ENCODE measurements at places on chromosomes 5 and 9. TPM values are rescaled to one million over a fixed set of nuclear protein-coding genes. Genes with fewer than 3 reads are reported as not detected.

Gene GRAMD2B
- total RNA-seq: 20.9 TPM

DNA sequence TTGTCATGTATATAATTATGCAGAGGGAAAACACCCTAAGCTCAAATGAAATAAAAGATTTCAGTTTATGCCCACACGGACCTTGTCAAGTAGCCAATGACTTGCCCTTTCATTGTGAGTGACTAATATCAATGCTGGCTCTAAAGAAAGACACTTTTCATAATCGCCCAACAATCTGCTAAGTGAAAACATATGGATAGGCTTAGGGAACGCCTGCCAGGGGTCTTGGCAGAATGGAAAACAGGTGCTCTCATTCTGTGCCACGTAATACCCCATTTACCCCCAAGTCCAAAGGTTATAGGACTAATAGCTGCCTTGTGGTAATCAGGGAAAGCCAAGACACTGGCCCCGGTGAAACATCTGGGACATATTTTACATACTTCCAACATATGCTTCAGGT, 157.7 kb downstream of the SLF1 start:
- no peak for DNase-seq

- no peak for DNase-seq
These were observed 45.7 kb downstream of the MUSK start for GRCh38 chr9:110714314-110714713.

Gene PCDHAC2
- total RNA-seq: 0.32 TPM

- no peak for DNase-seq
These were observed 5.1 kb upstream of the RALGDS start for GRCh38 chr9:133125941-133126696.

Gene CNOT6
- 22.6 TPM for total RNA-seq

Gene TMEM215
- total RNA-seq: not detected

GRCh38 chr5:124537107-124537506, 209.3 kb downstream of the ZNF608 start:
- DNase-seq: no peak

GRCh38 chr9:100662122-100662521, 84.2 kb downstream of the CAVIN4 start:
- DNase-seq: no peak

Gene GZMA
- total RNA-seq: 1.6 TPM

GRCh38 chr5:146213210-146213826, 9.9 kb downstream of the RBM27 start:
- DNase-seq: no peak

Gene MSX2
- 1.1 TPM for total RNA-seq

GRCh38 chr5:100600298-100600994, 65.3 kb downstream of the FAM174A start:
- DNase-seq: no peak

DNA sequence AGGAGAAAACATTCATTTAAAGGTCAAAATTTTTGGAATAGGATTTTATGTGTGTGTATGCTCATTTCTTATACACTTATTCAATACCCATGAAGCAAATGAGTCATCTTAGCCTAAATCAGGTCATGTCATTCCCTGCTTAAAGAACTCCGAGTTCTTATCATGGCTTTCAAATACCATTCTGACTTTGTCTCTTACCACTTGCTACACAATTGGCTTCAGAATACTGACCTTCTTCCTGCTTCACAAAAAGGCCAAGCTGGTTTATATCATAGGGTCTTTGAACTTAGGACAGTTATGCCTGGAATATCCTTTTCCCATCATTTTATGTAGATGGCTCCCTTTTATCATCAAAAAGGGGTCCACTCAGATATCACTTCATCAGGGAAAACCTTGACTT, 652.2 kb upstream of the WWC1 start:
- DNase-seq: no peak

GRCh38 chr9:698276-698675, 143.2 kb upstream of the DMRT1 start:
- DNase-seq: no peak

DNA sequence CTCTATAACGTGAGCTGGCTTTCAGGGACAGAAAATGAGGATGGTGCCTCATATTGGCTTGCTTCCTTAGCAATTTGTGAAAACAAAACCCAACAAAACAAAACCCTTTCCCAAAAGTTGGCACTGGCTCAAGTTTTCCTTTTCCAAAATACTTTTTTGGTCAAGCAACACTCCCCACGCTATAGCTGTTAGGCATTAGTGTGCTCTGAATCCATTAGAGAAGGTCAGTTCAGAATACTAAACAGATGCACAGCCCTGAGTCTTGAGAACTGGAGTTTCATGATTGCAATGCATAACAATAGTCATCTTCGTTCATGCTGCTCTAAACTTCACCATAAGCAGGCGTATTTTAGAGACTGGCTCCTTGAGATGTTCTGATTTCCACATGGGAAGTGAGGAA, 172.0 kb upstream of the KLF9 start:
- DNase-seq: no peak

DNA sequence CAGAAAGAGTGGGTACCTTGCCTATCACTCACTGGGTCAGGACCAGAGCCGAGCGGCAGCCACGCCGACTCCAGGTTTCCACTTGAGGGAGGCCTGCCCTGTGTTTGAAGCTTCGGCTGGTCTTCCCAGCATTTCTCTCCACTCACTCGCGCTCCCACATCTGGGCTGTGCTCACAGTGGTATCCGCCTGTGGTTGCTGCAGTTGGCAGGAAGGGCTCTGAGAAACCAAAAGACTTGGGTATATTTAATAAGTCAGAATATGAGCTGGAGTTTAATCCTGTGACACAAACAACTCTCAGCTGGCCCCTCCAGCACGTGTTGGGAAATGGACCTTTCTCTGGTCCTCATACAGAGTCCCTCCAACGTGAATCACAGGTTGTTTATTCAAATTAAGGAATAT, 70.9 kb downstream of the SPRY4 start:
- no peak for DNase-seq

DNA sequence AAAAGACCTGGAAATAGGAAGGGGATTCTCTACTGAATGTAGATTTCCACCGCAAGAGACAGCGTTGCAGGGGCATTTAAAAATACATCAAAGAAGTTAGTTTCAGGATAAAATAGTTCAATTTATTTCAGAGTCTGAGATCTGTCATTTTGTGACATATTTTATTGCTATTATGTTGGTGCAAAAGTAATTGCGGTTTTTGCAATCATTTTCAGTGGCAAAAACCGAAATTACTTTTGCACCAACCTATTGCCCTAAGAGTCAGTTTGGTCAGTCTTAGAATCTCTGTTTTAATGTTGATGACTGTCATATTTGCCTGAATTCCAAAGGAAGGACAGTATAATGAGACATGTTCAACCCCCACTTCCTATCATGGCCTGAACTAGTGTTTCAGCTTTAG, 219.5 kb upstream of the CDH10 start:
- no peak for DNase-seq

DNA sequence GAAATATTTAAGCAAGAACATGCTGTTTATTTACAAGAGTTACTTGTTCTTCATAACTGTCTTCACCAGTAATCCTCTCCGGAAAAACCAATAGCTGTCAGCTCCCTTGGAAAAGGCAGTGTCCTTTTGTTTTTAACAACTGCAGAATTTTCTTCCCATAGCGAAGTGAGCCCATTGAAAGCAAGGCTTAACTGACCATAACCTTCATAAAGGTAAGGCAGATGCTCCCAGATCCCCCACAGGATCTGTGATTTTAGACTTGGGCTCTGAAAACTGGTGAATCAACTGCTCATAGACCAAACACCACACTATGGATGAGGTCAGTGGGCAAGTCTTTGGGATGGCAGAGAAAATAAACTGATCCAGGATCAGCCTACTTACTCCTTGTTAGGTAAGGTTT, 155.0 kb downstream of the GLIS3 start:
- no peak for DNase-seq

DNA sequence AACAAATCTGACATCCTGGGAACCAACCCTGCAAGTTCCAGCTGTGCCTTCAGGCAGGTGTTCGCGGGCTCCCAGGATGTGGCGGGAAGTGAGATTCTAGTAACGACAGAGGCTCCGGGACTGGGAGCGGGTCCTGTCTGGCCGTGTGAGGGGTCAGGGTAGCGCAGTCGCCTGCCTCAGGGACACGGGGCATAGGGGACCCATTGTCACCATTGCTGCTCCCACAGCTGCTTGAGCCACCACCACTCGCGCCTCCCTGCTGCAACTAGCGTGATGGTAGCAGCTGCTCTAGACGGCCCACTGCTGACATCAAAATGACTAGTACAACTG, 468.5 kb downstream of the CDH9 start:
- peak; percentile 78 for DNase-seq

GRCh38 chr9:3951161-3951665, 348.7 kb downstream of the GLIS3 start:
- no peak for DNase-seq

DNA sequence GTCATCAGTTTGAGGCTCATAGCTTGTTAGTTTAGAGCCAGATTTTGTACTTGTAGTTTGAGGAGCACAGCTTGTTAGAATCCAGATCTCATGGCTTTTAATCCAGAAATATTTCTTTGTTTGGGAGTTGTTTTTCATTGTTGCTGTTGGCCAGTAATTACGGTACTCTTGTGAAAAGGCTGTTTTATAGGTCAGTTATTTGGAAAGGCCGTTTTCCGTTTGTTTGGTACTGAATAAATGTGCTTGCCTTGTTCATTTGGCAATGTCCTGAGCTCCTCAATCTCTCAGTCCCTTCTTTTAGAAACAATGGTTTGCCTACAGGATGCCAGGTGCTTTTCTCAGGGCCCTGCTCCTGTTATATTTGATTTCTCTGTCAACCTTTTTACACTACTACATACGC, 4.5 kb upstream of the MOB3B start:
- DNase-seq: no peak

DNA sequence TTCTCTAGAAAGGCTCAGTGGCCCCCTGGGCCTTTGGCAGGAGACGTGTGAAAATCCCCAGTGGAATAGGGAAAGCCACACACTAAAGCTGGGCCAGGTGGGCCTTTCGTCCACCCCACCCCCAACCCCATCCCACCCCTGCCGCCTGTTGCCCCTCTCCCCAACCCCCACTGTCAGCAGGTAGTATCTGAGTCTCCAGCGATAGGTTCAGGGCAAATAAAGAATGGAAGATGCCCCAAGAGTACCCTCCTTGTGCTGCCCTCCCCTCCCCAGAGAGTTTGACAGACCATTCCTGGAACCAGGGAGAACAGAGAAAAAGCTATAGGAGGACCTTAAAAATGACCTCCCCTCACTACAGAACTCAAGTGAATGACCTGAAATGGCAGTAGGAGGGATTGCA, 36.7 kb upstream of the UBE2D2 start:
- DNase-seq: no peak

Gene OLFML2A
- total RNA-seq: 7.8 TPM

- DNase-seq: no peak
These were observed 32.9 kb downstream of the NDST1 start for GRCh38 chr5:150540615-150541396.

Gene C5orf47
- 0.33 TPM for total RNA-seq

DNA sequence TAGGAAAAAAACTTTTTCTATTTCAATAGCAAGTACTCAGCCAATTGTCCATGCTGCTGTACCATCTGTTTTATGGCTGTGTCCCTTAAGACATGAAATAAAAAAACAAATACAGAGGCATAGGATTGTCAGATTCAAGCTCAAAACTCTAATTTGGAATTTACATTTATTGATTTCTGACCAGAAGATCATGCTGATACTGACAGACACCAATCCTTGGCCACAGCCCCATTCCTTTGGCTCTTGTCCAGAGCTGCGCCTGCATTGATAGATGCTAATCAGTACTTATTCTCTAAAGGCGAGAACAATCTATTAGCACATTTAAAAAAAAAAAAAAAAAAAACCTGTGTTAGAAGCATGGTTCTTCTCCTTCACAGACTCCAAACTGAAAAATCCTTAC, 384.6 kb downstream of the TMEM232 start:
- no peak for DNase-seq

DNA sequence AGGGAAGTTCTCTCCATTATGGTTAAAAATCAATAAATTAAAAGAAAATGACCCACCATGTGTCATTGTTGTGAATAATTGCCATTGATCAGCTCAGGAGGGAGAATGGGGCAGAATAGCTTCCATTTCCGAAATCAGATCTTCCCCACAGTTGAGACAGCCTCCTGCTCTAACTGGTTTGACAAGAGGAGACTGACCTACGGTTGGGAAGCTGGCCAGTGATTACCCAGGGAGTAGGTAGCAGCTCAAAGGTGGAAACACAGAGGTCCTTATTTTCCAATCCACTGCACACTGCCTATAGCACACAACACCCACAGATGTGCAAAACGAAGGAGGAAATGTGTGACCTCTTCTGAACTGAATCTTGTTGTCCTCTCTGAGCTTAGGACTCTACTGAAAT, 69.0 kb upstream of the DAPK1 start:
- no peak for DNase-seq

DNA sequence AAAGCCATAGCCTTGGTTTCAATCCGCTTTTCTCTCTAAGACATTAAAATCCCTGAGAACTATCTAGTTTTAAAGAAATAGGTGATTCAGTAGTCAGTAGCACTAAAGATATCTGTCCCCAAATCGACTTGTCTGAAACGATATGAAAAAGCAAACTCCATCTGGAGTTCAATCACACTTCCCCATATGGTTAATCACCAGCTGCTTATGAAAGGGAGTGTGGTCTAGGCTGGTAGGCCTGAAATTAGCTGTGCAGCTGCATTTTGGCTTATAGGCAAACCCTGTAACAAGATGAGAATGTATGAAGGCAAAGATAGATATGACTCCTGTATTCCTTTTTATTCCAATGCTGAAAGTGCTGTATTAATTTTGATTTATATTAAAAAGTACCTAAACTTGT, 65.9 kb downstream of the DMRTA1 start:
- DNase-seq: no peak

- DNase-seq: no peak
These were observed 29.3 kb downstream of the SLC44A1 start for GRCh38 chr9:105273731-105274130.

GRCh38 chr5:119359737-119360413, 4.1 kb downstream of the TNFAIP8 start:
- no peak for DNase-seq

Gene CAVIN4
- 0.51 TPM for total RNA-seq

GRCh38 chr5:111603446-111603827, 91.1 kb upstream of the STARD4 start:
- no peak for DNase-seq

- no peak for DNase-seq
These were observed 1249.5 kb upstream of the CDH18 start for GRCh38 chr5:21237461-21237860.

DNA sequence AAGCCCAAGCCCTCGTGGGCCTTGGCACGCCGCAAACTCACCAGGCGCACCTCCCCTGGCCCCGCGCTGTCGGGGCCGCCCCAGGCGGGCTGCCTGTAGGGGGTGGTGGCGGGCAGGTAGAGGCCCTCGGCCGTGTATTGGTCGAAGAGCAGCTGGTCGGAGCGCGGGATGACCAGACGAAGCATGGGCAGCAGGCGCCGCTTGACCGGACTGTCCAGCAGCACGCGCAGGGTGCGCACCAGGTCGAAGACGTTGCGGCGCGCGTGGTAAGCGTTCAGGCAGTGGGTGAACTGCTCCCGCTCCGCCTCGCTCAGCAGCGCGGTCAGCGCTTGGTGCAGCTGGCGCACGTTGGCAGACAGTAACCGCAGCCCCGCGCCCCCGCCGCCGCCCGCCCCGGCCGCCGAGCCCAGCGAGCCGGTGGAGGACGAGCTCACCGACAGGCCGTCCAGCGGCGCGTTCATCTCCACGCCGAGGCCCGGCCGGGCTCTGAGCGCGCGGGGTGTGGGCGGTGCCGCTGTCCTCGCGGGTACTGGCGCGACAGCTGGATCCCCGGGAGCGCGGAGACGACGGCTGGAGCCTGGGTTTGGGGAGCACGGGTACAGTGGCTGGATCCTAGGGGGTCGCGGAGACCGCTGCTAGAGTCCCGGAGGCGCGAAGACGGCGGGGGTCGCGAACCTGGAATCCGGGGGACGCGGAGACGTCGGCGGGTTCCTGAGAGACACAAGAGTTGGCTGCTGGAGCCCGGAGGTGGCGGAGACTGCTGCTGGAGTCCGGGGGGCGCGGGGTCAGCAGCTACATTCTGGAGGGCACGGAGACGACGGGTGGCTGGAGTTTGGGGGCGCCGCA, 709 bp downstream of the WHRN start:
- peak; percentile 85 for DNase-seq
